ENCODE measurements at places on chromosomes 4 and X.

GRCh38 chrX:148534291-148534690 is 33.9 kb downstream of the AFF2 start:
- no peak for DNase-seq

DNA sequence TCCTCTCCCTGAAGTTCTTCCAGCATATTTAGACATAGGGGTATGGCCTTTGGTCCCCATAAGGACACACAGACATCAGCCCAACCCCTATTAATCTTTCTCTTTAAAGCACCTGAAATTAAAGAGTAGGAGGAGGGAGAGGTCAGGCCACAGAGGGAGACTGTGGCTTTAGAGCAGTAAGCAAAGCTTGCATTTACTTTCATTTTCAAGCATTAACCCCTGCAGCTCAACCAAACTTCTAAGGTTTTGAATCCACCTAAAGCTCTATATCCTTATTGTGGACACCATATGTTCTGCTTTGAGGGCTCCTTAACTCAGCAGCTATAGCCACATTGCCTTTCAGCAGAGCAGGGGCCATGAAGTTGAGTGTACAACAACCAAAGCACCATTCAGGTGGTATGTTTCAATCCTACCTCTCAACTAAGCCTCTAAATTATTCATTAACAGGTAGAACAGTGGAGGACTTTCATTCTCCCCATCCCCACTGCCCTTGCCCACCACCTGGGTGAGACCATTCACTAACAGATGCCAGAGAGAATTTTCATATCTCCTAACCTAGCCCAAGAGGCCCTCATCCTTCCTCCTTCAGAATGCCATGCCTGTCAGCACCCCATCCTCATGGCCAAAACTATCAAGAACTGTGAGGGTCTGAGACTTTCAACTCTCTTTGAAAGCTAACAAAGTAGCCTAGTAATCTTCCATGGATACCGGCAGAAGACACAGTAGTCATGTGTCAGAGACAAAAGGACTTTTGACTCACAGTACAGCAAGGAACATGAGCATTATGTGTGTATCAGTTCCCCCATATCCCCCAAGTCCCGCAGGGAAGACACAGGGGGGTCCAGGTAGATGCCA is 20.8 kb downstream of the LIN54 start:
- no peak for DNase-seq

- no peak for DNase-seq
Measured at GRCh38 chr4:36786519-36786918, 458.0 kb upstream of the NWD2 start.

DNA sequence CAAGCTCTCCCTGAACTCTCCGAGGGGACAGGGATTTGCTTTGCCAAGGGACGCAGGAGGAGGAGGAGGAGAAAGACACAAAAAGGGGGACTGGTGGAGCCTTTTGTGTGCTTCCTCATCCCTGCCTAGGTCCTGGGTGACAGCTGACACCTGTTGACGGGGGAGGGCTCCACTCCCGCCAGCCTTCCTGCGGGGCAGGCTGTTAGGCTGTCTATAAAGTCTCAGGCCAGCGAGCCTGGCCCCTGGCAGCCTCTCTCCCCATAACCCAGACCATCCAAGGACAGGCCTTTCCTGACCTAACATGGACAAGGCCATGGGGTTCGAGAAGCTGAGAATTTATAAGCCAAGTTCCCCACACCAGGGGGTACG is 832 bp upstream of the EVC2 start:
- DNase-seq, result no peak

DNA sequence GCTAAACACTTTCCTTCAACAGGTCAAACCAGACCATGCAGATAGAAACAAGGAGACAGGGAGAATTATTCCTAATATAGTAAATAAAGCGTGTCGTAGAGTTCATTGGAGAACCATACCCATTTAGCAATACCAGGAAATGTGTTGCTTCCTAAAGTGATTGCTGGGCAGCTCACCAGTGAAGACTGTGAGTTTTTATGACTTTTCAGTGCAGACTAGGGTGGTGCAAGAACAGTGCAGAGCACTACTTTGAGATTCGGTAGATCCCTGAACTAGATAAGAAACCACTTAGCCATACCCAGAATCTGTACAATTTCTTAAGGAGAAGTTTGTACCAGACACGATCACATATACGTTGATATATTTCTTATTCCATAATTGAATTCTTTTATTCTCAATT is 87.4 kb downstream of the EMCN start:
- no peak for DNase-seq

DNA sequence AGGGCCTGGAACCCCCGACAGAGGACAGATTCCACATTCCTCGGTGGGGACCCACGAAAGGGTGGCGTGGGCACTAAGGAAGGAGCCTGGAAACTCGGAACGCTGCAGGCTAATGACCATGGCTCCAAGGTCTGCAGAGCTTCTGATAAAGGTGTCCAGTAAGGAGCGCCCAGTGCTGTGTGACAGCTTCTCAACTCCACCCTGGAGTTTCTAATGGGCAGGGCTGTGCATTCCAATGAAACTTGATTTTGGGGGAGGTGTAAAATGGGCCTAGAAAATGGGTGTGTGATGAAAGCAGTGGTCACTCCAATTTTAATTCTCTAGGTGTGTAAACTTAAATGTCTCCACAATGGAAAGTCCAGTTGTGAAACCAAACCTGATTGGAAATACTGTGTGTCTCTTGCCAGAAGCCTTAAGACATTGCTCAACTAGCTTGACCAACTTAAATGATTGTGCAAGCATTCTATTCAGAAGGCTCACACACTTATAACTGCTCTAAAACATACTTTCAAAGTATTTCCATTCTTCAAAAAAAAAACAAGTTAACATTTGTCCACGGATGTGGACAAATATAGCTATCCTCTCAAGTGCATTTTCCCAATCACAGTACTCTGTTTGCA is 52.1 kb downstream of the XAGE2 start:
- DNase-seq, result no peak

GRCh38 chr4:112411781-112412550 is 104.0 kb downstream of the NEUROG2 start:
- no peak for DNase-seq

DNA sequence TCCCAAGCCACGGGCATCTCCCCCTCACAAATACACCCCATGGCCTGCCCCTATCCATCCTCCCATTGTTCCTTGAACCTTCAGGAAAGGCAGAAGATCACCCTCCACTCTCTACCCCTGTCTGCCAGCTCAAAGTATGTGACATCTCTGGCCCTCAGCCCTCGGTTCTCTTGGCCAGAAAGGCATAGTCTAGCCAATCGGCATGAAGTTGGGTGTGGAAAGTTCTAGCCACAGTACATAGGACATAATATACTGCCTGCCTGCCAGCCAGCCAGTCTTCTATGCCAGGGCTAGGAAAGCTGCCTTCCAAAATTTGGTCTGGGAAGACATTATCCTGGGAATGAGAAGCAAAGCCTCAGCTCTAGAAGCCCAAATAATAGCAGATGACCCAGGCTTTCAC is 3.2 kb upstream of the PLP1 start:
- DNase-seq, result no peak

DNA sequence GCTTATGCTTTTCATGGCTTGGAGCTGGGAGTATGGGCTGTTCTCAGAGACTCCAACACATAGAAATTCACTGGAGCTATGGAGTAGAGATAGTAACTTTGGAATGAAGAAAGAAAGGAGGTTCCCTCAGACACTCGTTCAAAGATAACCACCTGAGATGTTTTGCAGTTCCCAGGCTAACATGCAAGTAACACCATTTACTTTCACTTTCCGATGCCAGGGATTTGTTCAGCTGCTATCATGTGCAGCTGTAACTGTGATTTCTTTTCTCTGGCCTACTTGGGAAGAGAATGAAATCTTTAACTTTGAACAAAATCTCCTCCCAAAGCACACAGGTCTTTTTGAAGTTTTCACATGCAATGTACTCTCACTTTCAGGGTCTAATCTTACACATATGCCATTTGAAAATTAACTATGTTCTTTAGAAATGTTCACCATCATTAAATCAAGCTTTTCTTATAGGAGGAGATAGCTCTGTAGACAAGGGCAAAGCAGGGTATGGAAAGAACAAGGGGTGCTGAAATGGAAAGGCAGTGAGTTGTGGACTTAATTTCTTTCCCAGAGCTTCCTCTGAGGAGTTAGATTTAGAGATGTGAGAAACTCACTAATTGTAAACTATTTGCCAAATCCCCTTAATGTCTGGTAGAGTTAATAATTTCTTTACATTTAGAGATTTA is 514.3 kb downstream of the PDHA2 start:
- no peak for DNase-seq

DNA sequence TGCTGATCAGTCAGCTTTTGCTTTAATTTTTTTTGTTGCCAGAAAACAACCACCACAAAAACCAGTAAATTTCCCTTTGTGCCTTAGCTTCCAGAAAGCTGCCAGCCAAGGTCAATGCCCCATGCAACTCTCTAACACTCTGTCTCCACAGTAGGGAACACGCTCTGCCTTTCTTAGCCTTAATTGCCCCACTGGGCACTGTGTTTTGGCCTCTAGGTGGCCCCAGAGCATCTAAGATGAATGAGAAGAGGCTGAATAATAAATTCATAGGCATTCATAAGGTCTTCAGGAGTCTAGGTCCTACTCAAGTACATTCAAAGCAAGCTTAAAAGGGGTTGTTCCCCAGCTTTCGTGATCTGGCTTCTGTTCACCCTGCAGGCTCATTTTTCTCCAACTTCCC is 57.7 kb upstream of the PASD1 start:
- DNase-seq, result no peak

DNA sequence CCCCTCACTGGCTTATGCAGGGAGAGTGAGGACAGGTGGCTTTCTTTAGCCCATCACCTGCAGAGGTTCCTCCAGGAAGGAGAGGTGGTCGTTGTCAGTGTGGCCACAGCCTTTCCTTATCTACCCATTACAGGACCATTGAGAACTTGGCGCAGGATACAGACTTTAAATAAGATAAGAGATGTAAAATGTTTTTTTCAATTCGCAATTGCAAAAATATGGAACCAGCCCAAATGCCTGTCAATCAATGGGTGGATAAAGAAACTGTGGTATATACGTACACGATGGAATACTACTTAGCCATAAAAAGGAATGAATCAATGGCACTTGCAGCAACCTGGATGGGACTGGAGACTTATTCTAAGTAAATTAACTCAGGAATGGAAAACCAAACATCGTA is 6.9 kb upstream of the RNF175 start:
- DNase-seq, result no peak

GRCh38 chr4:113607147-113607720 is 154.3 kb downstream of the CAMK2D start:
- DNase-seq, result no peak

- no peak for DNase-seq
Measured at GRCh38 chr4:37244583-37245390, at the start of gene NWD2. Gene NWD2 (plus strand): TSS chr4:37244743. CDS start chr4:37245068, 325 bp downstream.

- DNase-seq, result no peak
Measured at GRCh38 chr4:143247866-143248265, 63.1 kb downstream of the USP38 start.

DNA sequence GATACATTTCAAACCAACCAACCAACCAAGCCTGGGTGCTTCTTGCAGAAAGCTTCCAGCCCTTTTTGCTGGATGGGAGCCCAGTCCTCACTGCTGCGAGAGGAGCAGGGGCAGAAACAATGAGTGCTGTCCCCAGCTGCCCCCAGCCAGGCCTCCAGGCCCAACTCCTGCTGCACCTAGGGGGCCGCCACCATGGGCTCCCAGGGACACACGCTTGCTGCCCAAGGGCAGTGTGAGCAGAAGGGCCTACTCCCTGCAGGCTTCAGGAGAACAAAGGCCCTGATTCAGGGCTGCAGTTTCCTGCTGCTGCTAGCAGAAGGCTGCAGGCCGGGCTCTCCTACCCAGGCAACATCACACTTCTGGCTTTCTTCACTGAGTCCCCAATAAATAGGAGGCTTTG is 37.7 kb upstream of the ENPP6 start:
- DNase-seq, result no peak
